Activated naive CD8-positive, alpha-beta T cell treated with anti-CD3 and anti-CD28 coated beads, Interleukin-2, amount 50 U/mL, for 24 hours (primary cell): ENCODE measurements at places on chromosomes 5 and 9.

- no peak for DNase-seq
Observed at GRCh38 chr5:125057912-125058826, 311.7 kb upstream of the ZNF608 start.

DNA sequence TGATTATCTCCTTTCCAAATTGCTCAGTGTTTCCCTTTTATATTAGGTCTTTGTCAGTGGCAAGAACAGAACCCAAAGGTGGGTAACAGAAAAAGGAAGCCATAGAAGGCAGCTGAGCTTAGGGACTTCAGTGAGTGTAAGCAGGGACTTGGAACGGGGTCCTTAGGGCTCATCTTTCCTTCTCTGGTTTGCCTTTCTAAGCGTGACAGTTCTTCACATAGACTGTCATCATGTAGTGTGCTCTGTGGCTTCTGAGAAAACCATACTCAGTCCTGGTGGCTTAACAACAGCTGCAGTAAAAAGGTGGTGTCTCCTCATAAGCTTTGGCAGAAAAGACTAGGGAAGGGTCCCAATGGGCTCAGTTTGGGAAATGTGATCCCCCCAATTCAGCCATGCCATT is 108.8 kb downstream of the SLC12A2 start:
- DNase-seq = no peak

GRCh38 chr5:1118231-1118698 is 6.4 kb upstream of the SLC12A7 start:
- no peak for DNase-seq

DNA sequence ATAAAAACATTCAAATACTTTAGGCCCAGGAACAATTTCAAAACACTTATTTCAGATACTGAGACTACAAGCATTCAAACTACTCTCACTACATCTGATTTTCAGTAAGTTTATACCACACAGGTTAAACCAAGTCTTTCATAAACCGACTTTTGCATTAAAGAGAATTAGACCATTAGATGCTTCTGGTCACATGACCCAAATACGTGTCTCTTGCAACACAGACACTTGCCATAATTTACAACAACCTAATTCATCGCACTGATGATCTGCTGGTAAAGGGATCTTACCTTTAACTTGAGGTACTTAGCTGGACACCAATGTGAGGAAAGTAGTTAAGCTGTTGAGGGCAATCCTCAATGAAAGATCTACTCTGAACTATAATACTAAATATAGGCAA is 3.2 kb downstream of the HNRNPH1 start:
- DNase-seq = no peak

DNA sequence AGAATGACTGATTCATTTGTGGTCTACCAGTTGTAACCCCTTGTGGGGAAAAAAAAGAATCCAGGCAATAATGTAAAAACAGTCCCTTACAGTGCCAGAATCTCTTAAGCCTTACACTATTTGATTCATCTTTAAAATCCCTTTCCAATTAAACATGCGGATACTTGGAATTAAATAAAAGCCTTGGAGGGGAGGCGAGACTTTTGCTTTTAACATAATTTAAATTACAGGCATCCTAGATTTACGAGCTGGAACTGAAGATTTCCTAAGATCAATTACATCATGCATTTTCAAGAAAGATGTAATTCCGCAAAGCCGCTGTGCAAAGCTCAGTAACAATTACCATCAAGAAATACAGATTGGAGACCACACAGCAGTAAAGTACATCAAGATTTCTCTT is 370.2 kb downstream of the MTRR start:
- DNase-seq = no peak

GRCh38 chr9:109341561-109341960 is 20.7 kb upstream of the EPB41L4B start:
- no peak for DNase-seq

GRCh38 chr5:74035521-74035937 is 409.5 kb downstream of the ARHGEF28 start:
- DNase-seq = no peak

GRCh38 chr5:163622799-163623198 is 117.4 kb downstream of the MAT2B start:
- no peak for DNase-seq

DNA sequence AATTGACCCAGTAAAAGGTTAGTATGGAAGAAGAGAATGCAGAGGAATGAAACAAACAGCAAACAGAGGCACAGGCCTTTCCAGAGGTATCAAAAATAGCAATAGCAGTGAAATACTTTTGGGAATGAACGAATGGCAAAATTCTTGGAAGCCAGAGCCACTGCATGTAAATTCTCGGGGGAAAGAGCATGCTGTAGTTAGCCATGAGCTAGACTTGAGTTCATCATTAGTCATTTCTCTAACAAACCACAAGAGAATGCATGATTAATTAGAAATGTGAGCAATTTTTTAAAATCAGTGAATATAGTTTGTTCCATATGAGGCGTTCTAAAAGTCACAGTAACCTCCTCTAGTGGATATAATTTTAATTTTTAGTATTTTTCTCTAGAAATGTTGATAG is 170.3 kb upstream of the PRR16 start:
- DNase-seq = no peak

DNA sequence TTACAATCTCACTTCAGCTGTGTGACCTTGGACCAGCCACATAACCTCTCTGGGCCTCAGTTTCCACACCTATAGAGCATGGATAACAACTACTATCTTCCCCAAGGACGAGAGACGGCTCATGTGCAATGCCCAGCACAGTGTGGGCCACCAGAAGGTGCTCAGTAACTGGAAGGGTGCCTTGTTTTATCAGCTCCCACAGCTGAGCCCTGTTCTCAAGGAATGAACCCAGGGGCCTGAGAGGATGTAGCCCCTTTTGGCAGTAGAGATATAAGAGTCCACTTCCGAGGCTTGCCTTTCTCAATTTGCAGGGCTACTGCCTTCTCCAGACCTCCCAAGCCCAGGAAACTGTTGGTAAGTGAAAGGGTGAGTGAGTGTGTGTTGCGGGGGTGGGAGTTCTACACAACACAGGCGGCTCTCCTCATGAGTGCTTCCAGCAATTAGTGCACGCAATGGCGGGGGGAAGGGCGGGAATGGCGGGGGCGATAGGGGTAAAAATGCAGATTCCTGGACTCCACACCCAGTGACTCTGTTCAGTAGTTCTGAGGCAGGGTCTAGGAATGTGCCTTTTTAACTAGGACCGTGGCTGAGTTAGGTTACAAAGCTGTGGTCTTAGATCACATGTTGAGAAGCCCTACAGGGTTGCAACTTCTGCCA is 185.1 kb downstream of the FSTL4 start:
- DNase-seq = no peak

GRCh38 chr5:56195016-56195415 is 38.1 kb downstream of the ANKRD55 start:
- DNase-seq = no peak

DNA sequence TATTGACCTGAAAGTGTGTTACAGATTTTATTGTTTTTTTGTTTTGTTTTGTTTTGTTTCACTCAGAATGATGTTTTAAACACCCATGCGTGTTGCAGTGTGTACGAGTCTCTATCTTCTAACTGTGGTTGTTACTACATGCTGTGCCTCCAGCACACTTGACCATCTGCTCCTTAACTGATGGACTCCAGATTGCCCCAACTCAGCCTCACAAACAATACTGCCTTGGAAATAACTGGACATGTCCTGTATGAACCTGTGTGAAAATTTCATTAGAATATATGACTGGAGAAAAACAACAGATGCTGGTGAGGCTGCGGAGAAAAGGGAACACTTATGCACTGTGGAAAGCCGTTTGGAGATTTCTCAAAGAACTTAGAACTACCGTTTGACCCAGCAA is 68.7 kb upstream of the HAND1 start:
- no peak for DNase-seq

DNA sequence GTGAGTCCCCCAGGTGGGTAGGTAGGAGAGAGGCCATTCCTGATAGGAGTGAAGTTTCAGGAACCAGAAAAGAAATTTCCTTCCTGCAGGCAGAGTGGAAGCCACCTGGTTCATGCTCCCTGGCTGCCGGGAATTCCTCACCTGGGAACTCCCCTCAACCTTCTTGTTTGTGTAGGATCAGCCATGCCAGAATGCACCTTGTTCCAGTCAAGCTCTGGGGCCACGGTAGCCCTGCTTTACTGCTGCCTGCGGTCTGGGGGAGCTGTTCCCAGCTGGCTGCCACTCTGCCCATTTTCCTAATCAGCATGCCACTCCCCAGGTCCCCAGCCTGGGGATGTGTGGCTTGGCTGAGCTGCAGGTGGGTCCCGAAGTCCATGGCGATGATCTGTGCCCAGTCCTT is 18.7 kb upstream of the B4GALT1 start:
- no peak for DNase-seq

GRCh38 chr5:12292610-12293204 is 388.5 kb upstream of the CTNND2 start:
- no peak for DNase-seq

DNA sequence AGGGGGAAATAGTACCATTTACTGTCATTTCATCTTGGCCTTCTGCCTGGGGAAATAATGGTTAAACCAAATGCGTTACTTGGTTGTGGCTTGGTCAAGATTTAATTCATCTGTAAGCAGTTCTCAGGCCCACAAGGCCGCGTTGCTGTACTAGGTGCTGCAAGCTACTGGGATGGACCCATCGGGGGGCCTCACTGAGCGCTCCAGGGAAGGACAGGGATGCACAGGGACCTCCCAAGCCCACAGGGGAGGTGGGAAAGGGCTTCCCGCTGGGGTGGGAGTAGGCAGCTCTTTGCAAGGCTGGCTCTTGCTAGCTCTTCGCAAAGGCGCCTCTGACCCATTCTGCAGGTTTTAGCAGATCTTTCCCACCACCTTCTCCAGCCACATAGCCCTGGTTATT is 8.0 kb downstream of the GFPT2 start:
- DNase-seq = no peak

DNA sequence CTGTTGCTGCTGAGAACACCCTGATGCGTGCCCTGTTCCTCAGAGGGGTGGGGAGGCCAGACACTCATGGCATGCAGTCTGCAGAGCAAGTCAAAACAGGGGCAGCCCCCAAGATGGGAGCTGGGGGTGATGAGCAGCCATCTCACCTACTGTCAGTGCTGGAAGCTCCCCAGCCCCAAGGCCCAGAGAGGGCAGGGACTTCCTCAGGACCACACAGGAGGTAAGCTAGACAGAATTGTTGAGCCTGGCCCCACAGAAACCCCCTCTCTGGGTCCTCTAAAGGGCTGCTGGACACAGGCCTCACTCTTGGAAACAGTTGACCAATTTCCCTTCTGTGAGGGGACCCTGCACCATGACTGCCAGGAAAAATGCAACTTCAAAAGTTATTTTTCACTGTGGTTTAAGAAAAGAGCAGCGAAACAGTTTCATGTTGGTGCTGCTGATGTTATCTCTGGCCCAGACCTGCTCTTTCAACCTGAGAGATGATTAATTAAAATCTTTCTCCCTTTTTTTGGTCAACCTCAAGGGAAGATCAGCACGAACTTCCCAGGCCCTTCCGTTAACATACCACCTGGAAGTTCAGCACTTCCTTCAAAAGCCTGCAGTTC is 9.6 kb downstream of the CSF2 start:
- DNase-seq = peak; percentile 72

GRCh38 chr9:113721856-113722255 is 154.3 kb upstream of the ZNF618 start:
- DNase-seq = no peak

- peak; percentile 3 for DNase-seq
Observed at GRCh38 chr5:131109540-131110255, 55.4 kb downstream of the HINT1 start.

DNA sequence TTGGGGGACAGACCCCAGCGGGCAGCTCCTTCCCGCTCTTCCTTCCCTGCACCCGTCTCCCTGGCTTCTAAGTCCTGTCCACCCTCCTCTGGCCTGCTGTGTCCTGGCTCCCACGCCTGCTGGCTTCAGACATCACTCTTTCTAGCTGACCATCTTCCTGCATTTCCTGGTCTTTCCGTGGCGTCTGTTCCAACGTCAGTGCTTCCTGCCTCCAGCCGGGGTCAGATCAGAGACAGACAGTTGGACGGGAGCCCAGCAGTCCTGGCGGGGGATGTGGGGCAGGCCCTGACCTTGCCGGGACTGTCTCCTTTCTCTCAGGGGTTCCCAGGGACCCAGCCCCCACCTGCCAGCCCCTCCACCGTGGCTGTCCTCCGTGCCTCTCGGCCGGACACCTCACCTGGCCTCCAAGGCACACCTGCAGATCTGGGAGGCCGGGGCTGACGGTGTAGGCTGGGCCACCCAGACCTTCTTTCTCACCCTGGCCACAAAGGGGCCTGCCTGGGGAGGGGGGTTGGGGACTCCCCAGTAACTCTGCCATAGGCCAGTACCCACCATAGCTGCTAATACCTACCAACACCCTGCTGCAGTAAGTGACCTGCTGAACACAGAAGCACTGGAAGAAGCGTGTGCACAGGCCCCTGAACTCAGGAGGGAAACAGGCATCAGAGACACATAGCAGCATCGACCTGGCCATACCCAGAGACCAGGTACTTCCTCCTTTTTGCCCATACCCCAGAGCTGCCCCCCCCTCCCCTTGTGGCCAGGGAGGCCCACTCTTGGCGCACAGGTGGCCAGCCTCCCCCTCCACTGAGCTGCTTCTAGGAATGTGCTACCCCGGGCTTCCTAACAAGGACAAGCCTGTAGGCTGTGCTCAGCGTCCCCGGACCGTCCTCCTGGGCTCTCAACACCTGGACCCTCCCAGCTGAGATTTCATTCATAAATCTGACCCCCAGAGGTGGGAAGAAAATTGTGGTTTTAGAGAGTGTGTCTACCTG is 5.1 kb downstream of the NRARP start:
- DNase-seq = no peak

GRCh38 chr5:3226196-3226920 is 369.3 kb upstream of the IRX1 start:
- DNase-seq = no peak

DNA sequence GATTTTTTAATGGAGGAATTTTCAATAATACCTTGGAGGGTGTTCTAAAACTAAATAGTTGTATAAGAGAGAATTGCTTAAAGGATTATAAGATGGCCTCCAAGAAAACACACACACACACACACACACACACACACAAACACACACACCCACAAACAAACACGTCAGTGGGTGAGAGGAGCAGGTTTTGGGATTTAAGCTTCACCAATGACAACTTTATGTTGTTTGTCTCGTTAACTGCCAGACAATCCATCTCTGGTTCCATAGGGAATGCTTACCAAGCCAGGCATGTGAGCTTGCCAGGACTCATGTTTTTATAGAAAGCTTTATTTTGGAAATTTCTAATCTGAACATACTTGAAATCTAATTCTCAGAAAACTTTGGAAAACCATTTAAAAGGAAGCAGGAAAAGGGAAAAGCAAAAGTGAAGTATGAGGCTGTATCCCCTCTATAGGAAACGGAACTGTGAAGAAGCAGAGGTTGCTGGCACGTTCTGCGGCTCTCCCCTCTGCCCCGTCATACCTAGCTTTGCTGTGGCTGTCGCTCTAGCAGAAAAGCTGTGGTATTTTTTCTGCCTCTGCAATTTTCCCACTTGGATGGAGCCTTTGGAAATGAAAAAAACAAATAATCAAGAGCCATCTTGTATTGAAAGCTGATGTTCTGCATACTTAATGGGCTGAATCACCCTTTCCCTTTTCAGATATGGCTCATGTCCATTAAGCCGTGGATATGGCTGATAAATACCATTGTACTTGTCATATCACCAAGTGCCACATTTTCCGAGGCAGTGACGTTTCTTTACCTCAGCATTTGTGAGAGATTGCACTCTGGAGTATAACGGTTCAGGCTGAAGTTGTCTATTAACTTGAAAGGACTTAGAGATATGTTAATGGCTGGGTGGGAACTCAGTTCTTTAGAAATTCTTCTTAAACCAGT is 112.7 kb downstream of the NTRK2 start:
- no peak for DNase-seq

GRCh38 chr5:5062525-5063302 is 77.4 kb upstream of the ADAMTS16 start:
- no peak for DNase-seq
